Stimulated activated CD4-positive, alpha-beta T cell treated with anti-CD3 and anti-CD28 coated beads, Interleukin-12 subunit alpha, Interleukin-12 subunit beta, amount 100 ng/mL, for 48 hours (primary cell): ENCODE measurements at places on chromosomes 16 and 17.

- DNase-seq, result no peak
Measured at GRCh38 chr17:8164815-8165131, 2.0 kb upstream of the VAMP2 start.

DNA sequence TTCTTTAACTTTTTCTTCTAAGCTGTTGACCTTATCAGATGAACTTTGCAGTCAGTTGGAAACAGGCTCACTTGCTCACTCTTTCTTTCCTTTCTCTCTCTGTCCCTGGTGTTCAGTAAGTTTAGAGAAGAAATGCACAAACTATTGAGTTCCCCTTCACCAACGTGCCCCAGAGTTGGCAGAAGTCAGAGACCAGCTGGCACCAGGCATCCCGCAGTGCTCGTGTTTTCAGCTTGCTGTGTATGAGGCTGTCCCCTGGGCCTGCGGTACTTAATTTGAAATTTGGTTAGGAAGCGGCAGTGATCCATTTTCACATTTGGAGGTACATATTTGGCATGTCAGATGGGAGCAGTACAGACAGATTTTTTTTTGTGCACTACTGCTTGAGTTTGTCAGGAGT, 258.6 kb downstream of the SNX29 start:
- no peak for DNase-seq

- no peak for DNase-seq
Measured at GRCh38 chr16:81649561-81650184, 129.4 kb upstream of the PLCG2 start.

DNA sequence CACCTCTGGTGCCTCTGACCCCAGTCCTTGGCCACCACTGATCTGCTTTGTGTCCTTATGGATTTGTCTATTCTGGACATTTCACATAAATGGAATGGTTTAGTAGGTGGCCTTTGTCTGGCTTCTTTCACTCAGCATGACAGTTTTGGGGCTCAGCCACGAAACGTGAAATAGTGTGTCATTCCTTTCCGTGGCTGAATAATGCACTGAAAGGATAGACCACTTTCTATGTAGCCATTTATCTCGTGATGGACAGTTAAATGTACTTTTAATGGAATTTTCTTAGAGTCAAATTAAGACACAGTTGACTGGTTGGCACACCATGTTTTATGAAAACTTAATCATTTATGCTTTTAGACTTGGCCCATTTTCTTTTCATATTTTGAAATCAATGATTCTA, 57.4 kb downstream of the LITAF start:
- no peak for DNase-seq

GRCh38 chr17:12730931-12731521, 58.3 kb upstream of the ARHGAP44 start:
- DNase-seq, result no peak

GRCh38 chr16:87661561-87661960, 59.3 kb downstream of the JPH3 start:
- peak; percentile 8 for DNase-seq

- no peak for DNase-seq
Measured at GRCh38 chr17:30476726-30477082, 504 bp upstream of the GOSR1 start.

GRCh38 chr16:85563515-85564276, 49.4 kb upstream of the GSE1 start:
- DNase-seq, result no peak

GRCh38 chr17:63641692-63642448, 19.7 kb downstream of the MAP3K3 start:
- no peak for DNase-seq

GRCh38 chr16:6447021-6447790, 885.4 kb upstream of the RBFOX1 start:
- DNase-seq, result no peak

DNA sequence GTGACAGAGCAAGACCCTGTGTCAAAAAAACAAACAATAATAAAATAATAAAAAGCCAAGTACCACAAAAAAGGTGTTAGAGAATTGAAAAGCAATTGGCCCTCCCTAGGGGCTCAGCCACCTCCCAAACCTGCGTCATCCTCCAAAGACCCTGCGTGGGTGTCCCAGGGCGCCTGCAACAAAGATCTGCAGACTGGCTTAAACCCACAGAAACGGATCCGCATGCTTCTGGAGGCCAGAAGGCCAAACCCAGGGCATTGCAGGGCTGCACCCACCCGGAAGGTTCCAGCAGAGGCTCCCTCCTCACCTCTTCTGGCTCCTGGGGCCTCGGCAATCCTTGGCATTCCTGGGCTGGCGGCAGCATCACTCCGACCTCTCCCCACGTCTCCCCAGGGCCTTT, 1.5 kb downstream of the ENPP7 start:
- no peak for DNase-seq

- DNase-seq, result no peak
Measured at GRCh38 chr17:41494524-41494923, 4.8 kb upstream of the KRT36 start.

DNA sequence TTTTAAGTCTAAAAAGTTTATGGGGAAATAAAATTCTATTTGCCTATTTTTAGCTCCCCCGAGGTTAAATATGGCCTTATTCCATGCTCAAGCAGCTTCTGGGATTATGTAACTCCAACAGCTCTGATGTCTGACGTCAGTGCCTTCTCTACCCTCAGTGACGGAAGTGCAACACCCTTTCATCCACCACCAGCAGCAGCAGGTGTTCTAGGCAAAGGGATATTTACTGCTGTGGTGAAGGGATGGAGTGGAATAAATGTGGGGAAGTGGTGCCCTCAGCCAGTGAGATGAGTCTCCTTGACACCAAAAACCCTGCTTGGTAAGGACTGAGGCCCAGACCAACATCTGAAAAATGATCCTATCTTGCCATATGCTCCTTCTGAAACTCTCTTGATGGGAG, 247.4 kb downstream of the SHISA9 start:
- no peak for DNase-seq
